WTC11 (cell line): ENCODE measurements at places on chromosomes 2 and 18.

- DNase-seq: no peak
Observed at GRCh38 chr2:223626716-223627115, 24.6 kb upstream of the SCG2 start.

GRCh38 chr18:45416168-45416567, 199.1 kb upstream of the SLC14A2 start:
- DNase-seq: no peak

GRCh38 chr2:88561646-88562388, 65.4 kb downstream of the EIF2AK3 start:
- no peak for DNase-seq

GRCh38 chr2:105114551-105114950, 76.7 kb downstream of the MRPS9 start:
- no peak for DNase-seq

GRCh38 chr2:227884511-227884947, 13.1 kb downstream of the DAW1 start:
- peak; percentile 91 for DNase-seq

GRCh38 chr18:26181343-26181826, 44.9 kb upstream of the TAF4B start:
- DNase-seq: no peak

GRCh38 chr2:121860758-121861227, 105.3 kb downstream of the TSN start:
- no peak for DNase-seq

DNA sequence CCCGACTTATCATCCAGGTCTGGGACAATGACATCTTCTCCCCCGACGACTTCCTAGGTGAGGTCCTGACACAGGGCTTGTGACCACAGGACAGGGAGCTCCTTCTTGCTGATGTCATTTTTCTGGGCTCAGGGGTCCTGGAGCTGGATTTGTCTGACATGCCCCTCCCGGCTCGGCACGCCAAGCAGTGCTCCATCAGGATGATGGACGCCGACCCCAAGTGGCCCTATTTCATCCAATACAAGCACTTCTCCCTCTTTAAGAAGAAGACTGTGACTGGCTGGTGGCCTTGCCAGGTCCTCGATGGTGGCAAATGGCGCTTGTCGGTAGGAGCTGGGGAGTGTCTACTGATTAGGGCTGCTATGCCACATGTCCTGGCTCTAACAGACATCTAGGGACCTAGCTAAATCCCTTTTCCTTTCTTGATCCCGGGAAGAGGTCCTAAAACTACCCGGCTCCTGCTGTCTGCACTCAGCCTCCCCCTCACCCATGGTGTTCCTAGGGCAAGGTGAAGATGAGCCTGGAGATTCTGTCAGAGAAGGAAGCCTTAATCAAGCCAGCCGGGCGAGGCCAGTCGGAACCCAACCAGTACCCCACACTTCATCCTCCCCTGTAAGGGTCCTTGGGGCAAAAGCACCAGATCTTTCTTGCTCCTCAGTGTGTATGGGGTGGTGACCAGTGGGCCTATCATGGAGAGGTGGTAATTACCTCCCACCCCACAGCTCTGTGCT, 36.7 kb downstream of the LMAN2L start:
- no peak for DNase-seq

- DNase-seq: no peak
Observed at GRCh38 chr2:227248876-227249275, 76.2 kb upstream of the MFF start.

- DNase-seq: no peak
Observed at GRCh38 chr2:45172142-45172541, 162.9 kb upstream of the SIX2 start.
